ENCODE measurements at places on chromosomes 16 and 17. TPM values are rescaled to one million over a fixed set of nuclear protein-coding genes. Genes with fewer than 3 reads are reported as not detected.

FLOT2 gene
- total RNA-seq: 215 TPM

CAMKK1 gene
- 3.8 TPM for total RNA-seq

MEIOB gene
- total RNA-seq: not detected

FAM20A gene
- total RNA-seq: 58.7 TPM

TP53TG3C gene
- total RNA-seq: not detected

CCDC154 gene
- 2.2 TPM for total RNA-seq

AXIN2 gene
- 49.8 TPM for total RNA-seq

TTYH2 gene
- total RNA-seq: 1.5 TPM

C1QTNF8 gene
- 0.15 TPM for total RNA-seq

ARHGAP44 gene
- 14.2 TPM for total RNA-seq

HOXB5 gene
- total RNA-seq: not detected

TM4SF5 gene
- not detected for total RNA-seq

AHSP gene
- not detected for total RNA-seq

PRRT2 gene
- 8.2 TPM for total RNA-seq

CCDC78 gene
- 7.1 TPM for total RNA-seq

CMIP gene
- total RNA-seq: 58.7 TPM

C17orf78 gene
- not detected for total RNA-seq

MARCHF10 gene
- 0.87 TPM for total RNA-seq

KCNH6 gene
- total RNA-seq: 0.75 TPM

CDH15 gene
- total RNA-seq: 0.38 TPM

STXBP4 gene
- 18.3 TPM for total RNA-seq

KRT23 gene
- not detected for total RNA-seq

NAGS gene
- 10.0 TPM for total RNA-seq

PRSS33 gene
- total RNA-seq: 0.35 TPM

ALKBH5 gene
- total RNA-seq: 80.9 TPM

NEUROD2 gene
- total RNA-seq: not detected

APOBR gene
- total RNA-seq: not detected

CHST4 gene
- total RNA-seq: 3.2 TPM

CRYBA1 gene
- total RNA-seq: not detected

C17orf113 gene
- total RNA-seq: 1.2 TPM

OSBPL7 gene
- total RNA-seq: 17.0 TPM

ZG16 gene
- total RNA-seq: not detected

SEZ6 gene
- 0.20 TPM for total RNA-seq

MRM3 gene
- 15.5 TPM for total RNA-seq

CES5A gene
- 0.16 TPM for total RNA-seq

OR1E1 gene
- total RNA-seq: not detected

RNF157 gene
- 11.2 TPM for total RNA-seq

All from endodermal cell (in vitro differentiated cells).